ENCODE measurements at places on chromosomes 13 and 19.

DNA sequence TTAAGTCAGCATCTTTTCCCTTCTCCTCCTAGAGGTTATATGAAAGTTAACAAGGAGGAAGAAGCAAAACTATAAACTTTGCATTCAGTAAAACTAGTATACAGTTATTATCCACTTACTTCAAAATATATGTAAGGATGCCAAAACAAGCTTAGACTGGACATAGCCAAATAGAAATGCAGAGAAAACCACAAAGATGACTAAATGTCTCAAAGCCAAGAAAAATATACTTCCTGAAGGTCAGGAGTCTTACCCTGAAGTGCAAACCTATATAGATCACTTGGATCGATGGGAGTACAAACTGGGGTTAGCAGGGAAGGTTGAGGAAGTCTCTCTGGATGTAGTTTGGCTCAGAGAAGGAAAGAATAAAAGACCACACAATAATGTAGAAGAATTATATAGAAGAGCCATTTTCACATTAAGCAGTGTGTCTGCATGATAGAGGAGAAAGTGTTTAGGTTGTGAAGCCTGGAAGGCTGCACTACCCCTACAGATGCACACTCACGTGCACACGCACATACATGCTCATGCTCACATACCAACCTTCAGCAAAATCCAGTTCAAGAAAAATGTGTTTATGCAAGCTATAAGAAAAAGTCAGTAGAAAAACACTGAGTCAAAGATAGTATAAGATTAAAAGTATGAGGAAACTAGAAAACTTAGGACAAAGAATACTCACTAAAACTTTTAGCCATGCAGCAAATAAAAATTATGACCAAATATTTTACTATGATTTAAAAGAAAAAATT lies 112.1 kb upstream of the RXFP2 start:
- no peak for DNase-seq

DNA sequence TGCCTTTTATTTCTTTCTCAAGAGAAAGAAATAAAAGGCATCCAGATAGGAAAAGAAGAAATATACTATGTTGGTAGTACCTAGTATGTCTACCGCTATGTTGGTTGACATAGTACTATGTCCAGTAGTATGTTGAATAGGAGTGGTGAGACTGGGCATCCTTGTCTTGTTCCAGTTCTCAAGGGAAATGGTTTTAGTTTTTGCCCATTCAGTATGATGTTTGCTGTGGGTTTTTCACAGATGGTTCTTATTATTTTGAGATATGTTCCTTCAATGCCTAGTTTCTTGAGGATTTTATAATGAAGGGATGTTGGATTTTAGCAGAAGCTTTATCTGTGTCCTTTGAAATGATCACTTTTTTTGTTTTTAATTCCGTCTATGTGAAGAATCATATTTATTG lies 53.0 kb upstream of the CSNK1A1L start:
- DNase-seq: no peak

GRCh38 chr19:14843578-14843977 lies 5.1 kb downstream of the OR7A10 start:
- DNase-seq: no peak

GRCh38 chr13:99296398-99296797 lies 10.8 kb downstream of the GPR183 start:
- no peak for DNase-seq

DNA sequence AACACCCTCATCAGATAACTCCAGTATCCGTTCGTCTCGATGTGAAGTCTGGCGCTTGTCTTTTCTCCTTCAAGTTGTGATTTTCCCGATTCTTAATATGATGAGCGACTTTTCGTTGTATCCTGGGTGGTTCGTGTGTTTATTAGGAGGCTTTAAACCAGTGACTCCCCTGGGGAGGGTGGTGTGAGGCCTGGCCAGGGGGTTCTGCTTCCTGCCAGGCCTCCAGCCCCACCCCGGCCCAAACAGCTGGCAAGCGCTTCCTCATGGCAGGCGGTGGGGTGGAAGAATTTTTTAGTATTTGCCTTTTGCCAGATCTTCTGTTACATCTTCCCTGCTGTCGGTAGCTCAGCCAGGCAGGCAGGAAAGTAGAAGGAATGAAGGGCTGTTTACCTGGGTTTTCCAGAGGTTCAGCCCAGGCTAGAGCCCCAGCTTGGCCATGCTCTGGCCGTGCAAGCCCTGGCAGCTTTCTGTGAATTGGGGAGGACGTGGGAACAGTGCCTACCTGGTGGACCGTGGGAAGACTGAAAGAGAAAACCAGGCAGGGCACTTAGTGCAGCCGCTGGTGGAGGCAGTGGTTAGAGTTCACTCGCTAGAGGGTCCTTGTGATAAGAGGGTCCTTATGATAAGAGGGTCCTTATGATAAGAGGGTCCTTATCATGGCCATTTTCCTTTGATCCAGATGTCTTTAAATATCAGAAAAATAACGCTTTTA lies 37.7 kb upstream of the DCUN1D2 start:
- no peak for DNase-seq

- DNase-seq: no peak
These were observed 5.6 kb downstream of the SNRPA start for GRCh38 chr19:40756502-40757110.

- no peak for DNase-seq
These were observed 33.4 kb downstream of the IPO5 start for GRCh38 chr13:97986835-97987234.
